Tibial artery (tissue), 4 donors: ENCODE measurements at places on chromosomes 7 and 10.
A peak's percentile ranks its signal among the peaks of the same experiment; 100 is the strongest.

DNA sequence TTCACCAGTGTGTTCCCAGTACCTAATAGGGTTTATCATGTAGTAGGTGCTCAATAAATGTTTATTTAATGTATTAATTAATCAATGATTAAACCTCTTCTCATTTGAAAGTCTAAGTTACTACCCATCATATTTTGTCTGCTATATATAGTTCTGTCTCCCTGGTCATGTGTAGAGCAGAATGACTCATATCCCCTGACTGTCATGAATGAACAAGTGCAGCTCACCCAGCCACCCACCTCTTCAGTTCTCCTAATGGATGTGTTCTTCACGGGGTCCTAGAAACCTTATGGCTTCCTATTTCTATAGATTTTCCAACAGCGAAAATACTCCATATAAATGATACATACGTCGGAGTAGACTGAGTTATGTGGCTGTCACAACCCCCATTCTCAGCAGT lies 64.5 kb downstream of the HIF1AN start:
- DNase-seq = no peak

DNA sequence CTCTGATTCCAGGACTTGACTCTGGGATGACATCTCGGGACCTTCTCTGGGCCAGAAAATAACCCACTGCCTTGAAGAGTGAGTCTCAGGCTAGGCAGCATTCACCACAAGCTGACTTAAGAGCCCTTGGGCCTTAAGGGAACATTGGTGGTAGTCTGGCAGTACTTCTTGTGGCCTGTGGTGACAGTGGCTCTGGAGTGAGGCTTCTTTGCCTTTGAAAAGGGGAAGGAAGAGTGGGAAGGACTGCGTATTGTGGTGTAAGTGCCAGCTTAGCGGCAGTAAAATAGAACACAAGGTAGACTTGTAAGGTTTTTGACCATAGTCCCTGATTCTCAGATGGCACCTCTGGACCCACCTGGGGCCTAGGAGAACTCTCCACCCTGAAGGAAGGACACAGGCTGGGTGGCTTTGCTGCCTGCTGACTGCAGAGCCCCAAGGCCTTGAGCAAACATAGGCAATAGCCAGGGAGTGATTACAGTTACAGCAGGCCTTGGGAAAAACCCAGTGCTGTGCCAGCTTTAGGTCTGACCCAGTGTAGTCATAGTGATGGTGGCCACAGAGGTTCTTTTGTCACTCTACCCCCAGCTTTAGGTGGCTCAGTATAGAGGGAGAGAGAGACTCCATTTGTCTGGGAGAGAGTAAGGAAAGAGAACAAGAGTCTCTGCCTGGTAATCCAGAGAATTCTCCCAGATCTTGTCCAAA lies 483.9 kb downstream of the SH2D4B start:
- no peak for DNase-seq

- no peak for DNase-seq
Measured at GRCh38 chr10:127715782-127716378, 21.1 kb upstream of the FOXI2 start.

DNA sequence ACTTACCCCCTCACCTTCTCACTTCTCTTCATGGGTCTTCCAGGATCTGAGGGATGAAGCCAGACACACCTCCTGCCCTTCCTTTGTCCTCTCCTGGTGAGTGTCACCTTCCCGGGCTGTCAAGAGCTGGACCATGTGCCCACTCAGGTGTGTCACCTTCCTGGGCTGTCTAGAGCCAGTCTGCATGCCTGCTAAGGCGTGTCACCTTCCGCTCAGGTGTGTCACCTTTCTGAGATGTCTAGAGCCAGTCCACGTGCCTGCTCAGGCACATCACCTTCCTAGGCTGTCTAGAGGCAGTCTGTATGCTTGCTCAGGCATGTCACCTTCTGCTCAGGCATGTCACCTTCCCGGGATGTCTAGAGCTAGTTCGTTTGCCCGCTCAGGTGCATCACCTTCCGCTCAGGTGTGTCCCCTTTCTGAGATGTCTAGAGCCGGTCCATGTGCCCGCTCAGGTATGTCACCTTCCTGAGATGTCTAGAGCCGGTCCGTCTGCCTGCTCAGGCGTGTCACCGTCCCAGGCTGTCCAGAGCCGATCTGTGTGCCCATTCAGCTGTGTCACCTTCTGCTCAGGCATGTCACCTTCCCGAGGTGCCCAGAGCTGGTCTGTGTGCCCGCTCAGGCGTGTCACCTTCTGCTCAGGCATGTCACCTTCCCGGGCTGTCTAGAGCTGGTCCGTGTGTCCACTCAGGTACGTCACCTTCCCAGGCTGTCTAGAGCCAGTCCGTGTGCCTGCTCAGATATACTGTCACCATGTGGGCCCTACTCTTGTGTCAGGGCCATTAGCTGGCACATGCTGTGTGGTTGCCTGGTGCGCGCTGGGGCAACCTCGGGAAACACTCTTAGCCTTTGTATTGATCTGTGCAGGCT lies 245.3 kb downstream of the EBF3 start:
- DNase-seq = no peak

GRCh38 chr10:132468651-132469050 lies 68.9 kb upstream of the INPP5A start:
- no peak for DNase-seq

DNA sequence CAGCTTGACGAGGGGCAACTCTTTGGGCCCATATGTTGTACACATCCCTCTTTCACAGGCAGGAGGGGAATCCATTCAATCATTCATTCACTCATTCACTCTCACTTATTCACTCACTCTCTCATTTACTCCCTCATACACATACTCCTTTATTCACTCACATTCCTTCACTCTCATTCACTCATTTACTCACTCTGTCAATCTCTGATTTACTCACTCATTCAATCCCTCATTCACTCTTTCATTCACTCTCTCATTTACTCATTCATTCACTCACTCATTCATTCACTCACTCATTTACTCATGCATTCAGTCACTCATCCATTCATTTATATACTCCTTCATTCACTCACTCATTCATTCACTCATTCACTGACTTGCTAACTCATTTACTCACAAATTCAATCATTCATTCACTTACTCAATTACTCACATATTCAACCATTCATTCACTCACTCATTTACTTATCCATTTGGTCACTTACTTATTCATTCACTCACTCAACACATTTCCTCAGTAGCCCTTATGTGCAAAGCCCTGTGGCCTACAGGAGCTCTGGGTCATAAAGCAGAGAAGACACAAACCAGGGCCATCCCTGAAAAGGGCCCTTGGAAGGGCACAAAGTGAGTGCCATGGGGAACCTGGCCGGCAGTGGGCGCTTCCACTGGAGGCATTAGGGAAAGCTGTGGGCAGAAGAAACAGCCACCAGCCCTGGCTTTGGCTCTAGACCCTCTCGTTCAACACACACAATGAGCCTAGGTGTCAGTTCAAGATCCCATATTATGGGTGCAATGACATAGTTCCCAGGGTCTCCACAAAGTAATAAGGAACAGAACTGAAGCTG lies 26.0 kb downstream of the HIP1 start:
- DNase-seq = no peak

- DNase-seq = no peak
Measured at GRCh38 chr7:92843034-92843760, 6.8 kb upstream of the CDK6 start.

DNA sequence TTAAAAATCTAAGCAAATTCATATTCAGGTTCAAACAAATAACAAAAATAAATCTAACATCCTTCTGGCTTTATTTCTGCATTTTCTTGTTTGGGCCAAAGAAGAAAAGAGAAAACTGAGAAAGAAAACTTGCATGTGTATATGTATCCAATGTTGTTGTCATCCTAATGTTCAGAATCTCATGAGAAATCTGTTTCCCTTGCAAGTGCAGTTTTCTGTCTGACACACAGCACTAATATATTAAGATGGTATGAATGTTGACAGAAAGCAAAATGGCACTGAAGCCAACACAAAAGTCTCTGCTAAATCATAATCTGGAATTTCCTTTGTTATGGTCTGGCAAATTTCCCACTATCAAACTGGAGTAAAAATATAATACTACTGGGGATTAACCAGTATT lies 235.9 kb downstream of the HGF start:
- DNase-seq = no peak

DNA sequence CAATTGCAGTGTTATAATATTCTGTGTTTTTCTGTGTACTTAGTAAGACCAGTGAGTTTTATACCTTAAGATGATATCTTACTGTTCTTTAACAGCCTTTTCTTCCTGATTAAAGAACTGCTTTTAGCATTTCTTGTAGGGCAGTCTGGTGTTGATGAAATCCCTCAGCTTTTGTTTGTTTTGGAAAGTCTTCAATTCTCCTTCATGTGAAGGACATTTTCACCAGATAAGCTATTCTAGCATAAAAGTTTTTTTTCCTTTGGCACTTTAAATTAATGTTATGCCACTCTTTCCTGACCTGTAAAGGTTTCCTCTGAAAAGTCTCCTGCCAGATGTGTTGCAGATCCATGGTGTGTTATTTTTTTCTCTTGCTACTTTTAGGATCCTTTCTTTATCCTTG lies 1059.8 kb downstream of the LRMDA start:
- no peak for DNase-seq

DNA sequence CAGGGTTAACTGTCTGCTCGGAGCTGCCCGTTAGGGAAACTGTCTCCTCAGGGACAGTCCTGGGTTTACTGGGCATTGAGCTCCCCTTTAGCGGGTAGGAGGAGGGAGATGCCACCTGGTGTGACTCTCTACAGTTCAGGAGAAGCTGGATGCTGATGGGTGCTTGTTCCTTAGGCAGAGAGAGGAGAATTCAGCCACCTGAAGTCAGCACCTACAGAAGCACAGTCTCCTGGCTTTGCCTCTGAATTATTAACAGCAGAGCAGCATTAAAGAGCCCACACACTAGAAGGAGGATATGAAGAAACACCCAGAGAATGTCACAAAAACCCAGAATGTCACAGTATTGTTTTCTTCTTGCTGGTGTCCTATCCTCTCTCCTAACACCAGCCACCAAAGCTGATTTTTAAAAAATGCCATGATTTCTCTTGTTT lies 696 bp downstream of the GIMAP4 start:
- no peak for DNase-seq

GRCh38 chr10:24493165-24493564 lies 230.5 kb downstream of the ARHGAP21 start:
- no peak for DNase-seq

GRCh38 chr10:31263903-31264302 lies 55.1 kb upstream of the ZEB1 start:
- no peak for DNase-seq

GRCh38 chr7:141158561-141158960 lies 84.7 kb downstream of the TMEM178B start:
- peak; percentile 38 for DNase-seq

DNA sequence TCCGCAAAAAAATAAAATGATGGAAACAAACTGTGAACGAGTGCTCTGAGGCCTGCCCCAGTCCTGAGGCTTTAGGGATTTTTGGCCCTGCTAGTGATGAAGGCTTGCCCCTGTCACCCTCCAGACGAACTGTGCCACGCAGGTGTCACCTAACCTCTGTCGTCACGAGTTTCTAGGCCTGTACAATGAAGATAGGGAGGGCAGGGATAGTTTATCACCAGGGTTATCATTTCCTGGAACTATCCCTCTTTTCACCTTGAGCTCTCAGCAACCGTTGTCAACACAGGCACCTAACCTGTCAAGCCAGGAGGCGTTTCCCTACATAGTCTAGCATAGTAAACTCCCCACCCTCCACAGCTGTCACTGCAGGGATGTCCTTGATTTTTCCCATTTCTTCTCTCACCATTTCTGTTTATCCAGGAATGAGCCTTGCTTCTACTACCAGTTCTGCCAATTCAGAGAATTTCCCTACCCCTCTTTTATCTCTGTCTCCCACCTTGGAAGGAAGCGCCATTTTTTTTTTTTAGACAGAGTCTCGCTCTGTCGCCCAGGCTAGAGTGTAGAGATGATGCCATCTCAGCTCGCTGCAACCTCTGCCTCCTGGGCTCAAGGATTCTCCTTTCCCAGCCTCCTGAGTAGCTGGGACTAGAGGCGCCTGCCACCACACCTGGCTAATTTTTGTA lies 2.2 kb upstream of the ACHE start:
- DNase-seq = no peak

- DNase-seq = peak; percentile 63
Measured at GRCh38 chr10:43251419-43252165, 15.3 kb downstream of the RASGEF1A start.

DNA sequence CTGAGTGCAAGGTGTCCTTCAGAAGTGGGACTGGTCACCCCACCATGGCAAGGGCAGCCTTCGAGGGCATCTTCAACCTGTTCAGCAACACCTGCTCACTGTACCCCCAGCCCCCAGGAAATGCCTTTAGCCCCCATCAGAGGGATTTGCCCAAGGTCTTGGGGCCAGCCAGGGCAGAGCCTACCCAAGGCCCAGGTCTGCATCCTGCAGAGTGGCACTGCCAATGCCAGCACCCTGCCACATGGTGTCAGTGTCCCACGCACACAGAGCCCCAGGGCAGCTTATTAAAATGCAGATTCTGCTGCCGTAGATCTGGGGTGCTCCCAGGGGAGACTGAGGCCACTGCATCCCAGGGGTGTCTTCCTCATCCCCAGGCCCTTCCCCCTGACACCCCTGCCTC lies 106.2 kb upstream of the KCTD7 start:
- DNase-seq = no peak

GRCh38 chr7:32900433-32900995 lies 9.0 kb upstream of the KBTBD2 start:
- no peak for DNase-seq

GRCh38 chr7:24409431-24410024 lies 125.5 kb downstream of the NPY start:
- no peak for DNase-seq

DNA sequence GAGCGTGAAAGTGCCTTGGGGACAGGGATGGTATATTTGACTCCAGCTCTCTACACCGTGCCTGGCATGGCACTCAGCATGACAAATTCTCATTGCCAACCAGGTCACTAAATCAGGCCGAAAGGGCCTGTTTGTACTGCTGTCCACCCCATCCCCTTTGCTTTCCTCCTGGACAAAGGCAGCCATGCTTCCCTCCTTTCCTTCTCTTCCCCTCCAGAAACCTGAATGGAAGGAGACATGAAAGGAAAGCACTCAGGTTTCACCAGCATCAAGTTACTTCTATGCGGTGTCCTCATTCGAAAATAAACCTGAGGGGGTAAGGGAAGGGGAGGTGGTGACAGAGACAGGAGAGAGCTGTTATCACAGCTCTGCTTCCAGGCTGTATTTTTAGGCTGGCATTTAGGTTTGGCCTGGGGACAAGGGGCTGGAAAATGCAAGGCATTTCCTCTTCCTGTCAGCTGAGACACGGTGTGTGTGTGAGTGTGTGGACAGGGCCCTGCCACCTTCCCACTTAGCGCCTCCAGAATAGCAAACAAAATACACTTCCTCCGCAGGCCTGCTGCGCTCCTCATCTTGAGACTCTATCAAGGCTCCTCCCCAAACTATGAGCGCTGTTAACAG lies 79.9 kb upstream of the COL13A1 start:
- no peak for DNase-seq

DNA sequence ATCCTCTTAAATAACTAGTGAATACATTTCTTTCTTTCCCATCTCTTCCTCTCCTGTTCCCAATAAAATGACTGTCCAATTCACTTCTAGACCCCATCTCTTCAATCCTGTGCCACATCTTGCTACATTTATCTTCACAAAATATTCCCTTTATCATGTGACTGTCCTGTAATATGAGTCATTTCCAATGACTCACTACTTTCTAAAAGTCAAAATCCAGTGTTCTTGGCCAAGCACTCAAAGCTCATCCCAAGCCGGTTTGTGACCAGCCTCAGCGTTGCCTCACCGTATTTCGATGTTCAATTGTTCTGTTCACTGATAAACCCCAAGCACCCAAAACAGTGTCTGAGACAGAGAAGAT lies 104.7 kb downstream of the PARD3 start:
- DNase-seq = peak; percentile 57
